ENCODE measurements at places on chromosomes 5 and 9.

DNA sequence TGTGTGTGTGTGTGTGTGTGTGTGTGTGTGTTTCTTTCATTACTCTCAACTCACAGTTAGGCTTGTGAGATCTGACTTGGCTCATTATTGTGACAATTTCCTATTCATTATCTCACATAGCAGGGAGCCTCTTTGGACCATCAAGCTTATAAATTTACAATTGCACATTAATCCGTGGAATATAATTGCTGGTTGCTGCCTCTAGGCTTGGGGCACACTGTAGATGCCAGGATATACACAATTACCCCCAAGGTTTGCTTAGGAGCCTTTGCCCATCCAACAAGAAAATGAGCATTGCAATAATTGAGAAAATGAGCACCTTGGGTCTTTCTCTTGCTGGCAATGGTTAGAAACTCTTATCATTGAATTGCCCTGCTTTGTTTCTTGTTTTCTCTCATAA lies 161.6 kb upstream of the DMRTA1 start:
- DNase-seq: no peak

DNA sequence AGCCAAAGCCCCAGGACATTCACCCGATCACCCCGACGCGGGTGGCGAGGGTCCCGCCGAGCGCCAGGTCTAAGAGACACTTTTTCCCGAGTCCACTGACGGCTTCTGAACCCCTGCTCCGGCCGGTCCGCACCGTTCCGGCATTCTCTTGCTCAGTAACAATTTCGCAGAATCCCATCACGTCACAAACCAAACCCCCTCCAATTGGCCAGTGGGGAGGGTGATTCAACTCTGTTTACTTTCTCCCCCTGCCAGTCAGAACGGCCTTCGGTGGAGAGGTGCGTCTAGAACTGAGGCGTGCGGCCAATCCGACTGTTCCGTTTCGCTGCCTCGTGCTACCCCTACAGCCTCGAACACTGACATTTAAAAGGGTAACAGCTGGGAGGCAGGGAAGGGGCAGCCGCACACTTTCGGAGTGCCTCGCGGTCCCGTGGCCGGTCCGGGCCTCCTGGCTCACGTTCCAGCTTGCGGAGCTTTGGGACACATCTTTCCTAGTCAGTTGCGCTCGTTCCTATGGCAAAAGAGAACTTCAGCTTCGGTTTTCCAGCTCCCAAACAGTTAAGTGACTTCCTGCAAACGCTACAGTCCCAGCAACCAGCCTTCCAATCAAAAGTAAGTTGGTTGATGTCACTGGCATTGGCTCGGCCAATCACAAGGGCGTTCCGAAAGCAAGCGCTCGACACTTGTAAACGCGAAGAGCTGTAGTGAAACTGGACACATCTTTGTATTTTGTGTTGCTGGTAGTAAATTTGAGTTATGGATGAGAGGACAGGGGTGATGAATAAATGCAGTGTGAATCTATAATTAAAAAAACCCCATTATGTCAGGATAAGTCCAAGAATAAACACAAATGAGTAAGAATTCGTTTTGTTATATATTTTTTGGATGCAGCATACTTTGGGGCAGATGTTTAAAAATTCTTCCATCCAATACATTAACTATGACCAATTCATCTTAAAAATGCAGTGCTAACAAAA lies at the start of gene KLF9:
TSS of gene KLF9 (minus strand) at position 859 of the 977 bp plus-strand sequence. CDS start 1,294 bp downstream, outside the sequence.
- peak; percentile 90 for DNase-seq

- DNase-seq: no peak
Observed at GRCh38 chr5:73612799-73613198, 13.2 kb upstream of the ARHGEF28 start.

DNA sequence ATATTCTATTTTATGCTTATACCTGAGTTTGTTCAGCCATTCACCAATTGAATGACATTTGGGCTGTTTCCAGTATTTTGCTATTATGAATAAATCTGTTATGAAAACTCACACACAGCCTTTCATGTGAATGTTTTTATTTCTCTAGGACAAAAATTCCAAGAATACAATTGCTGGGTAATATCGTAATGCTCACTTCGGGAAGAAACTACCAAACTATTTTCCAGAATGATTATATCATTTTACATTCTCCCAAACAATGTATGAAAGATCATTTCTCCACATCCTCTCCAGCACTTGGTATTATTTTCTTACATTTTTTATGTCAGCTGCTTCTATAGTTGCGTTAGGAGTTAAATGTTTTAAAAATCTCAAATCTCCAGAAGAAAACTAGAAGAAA lies 58.3 kb upstream of the LHFPL2 start:
- DNase-seq: no peak

- no peak for DNase-seq
Observed at GRCh38 chr5:54257366-54258118, 52.8 kb downstream of the ARL15 start.

DNA sequence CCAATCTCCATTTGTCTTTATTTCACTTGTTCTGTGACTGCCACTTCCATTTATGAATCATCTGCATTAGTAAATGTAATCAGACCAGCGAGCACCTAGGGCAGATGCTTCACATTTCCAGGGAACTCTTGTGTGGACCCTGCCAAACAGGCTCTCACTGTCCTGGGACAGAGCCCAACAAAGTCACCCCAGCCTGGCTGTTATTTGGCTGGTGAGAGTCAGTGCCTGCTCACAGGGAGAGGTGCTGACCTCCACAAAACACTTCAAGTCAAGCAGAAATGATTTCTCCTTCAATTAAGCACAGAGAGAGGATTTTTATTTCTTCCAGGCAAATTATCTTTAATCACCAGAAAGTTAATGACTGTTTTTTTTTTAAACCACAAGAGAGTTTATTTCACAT lies 568.0 kb downstream of the MTRR start:
- DNase-seq: no peak

DNA sequence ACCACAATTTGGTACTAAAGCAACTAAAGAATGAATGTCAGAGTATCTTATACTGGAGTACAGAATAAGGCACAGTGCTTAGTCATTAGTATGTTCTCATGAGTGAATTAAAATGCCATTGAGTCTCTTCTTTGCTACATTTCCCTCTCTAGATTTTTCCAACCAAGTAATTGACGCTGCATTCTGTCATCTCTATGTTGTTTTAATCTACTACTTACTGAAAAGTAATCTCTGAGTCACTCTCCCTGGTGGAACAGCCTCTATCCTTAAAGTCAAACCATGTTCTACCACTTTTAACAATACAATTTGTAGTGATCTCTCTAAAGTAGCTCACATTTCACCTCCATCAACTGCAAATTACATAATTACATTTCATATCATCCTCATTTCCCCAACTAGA lies 495.1 kb downstream of the CDH18 start:
- no peak for DNase-seq

- no peak for DNase-seq
Observed at GRCh38 chr9:91949392-91949945, 559 bp downstream of the ROR2 start.

DNA sequence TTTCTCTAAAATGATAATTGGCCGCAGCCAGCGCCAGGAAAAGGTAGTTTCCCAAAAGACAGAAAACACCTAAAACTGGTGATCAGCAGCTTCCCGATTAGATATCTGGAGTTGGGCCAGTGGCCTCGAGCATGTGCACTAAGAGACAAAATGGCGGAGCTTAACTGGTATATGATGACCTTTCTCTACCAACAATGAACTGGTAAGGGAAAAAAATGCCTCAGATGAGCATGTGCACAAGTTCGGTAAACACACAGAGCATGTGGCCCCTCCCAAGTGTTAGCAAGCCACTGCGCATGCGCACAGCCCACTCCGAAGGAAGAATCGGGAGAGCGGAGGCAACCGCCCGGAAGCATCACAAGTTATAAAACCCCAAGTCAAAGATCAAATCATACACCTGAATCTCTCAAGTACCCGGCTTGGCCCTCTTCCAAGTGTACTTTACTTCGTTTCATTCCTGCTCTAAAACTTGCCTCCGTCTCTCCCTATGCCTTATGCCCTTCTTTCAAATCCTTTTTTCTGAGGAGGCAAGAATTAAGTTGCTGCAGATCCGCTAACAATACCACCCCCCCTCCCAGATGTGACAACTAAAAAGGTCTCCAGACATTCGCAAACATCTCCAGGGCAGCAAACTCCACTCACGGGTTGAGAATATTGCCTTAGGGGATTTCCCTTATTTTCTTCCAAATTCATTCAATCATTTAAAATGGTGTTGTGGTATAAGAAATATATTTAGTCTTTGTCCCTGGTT lies 15.0 kb upstream of the PTBP3 start:
- peak; percentile 95 for DNase-seq

DNA sequence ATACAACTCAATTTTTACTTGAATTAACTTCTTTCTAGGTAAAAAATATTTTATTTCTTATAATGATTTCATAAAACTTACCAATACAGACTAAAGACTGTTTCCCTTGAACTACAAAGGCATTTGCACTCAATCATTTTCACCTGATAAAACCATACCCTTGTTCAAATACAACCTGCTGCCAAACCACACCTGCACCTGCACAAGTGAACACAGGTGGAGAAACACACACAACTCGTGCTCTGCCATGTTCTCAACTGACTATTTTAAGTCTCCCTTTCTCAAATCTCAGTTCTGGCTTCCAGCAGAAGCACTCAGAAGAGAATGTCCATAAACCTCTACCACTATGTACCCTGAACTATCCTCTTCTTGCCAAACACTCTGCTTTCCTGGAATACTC lies 1892.1 kb downstream of the MAT2B start:
- no peak for DNase-seq

DNA sequence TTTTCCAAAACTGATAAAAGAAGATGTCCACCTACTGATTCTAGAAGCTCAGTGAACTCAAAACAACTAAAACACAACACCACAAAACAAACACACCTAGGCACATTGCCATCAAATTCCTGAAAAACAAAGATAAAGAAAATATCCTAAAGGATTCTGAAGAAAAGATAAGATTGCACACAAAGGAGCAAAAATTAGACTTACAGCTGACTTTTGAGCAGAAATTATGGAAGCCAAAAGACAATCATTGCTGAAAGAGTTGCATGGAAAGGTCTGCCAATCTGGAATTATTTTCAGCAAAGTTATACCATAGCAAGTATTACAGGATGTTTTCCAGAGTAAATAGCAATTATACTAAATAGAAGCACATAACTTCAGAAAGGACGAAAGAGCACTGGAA lies 128.2 kb upstream of the IRX2 start:
- DNase-seq: no peak

DNA sequence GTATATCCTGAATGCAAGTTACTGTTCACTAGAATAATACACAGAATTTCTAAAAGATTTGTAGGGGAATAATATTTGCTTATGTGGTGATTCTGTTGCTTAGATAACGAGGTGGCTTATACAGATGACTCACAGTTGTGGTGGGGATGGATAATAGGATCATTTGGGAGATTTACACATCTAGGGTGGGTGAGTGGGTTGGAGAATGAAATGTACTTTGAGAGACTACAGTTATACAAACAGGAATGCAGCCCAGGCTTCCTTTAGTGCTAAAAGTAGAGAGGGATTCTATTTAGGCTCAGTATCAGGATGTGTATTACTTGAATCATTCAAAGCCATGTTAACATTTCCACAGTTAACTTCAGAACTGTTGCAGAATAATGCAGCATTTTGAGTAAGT lies 1.8 kb downstream of the CTXN3 start:
- no peak for DNase-seq

DNA sequence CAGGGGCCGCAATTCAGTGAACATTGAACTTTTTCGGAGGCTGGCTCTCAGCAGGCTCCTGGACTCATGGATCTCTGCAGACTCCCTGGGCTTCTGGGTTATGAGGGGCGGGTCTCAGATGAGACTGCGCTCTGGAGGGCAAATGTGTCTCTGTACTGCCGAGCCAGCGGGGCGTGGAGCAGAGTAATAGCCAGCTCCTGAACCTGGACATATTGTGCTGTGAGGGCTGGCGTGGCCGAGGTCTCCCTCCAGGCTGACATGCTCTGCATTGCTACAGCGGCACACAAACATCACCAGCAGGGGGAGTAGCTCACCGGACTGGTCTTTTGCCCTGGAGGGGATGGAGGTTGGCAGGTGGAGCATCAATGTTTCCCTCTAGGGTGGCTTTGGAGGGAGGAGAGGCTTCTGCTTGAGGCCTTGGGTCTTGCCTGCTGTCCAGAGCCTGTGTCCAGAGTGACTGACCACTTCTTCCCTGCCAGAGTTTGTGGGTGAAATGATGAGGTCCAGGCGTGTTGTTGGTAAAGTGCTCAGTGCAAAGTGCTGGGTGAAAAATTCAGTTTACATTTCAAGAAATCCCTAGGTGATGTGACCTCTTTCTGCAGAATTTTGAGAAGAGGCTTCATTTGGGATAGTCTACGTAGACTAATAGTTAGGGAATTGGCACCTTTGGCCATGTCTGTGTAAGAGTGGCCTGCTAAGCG lies 10.9 kb upstream of the GADD45G start:
- peak; percentile 78 for DNase-seq

GRCh38 chr9:129198319-129199043 lies 20.4 kb upstream of the IER5L start:
- no peak for DNase-seq

DNA sequence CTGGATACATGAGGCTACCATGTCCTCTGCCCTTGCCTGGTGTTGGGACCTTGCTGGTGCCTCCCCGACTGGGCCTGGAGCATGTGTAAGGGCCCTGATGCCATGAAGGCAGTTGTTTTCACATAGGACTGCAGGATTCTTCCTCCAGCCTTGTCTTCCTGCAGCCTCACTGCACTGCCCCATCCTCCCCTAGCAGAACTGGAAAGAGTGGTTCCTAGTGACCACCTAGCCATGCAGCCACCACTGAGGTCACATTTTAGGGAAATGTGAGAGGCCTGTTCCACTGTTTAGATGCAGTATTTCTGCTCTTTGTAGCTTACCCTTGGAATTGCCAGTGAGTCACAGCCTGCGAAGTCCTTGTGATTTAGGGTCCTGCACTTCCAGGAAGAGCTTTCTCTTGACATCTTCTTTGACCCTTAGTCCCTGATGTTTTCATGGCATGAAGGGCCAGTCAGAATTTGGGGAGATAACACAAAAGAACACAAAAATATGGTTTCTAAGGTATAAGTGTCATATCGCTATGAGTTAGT lies 24.2 kb upstream of the TNFAIP8 start:
- DNase-seq: no peak

Data from left colon (tissue), 2 donors.